ENCODE measurements at places on chromosomes 3 and 15. TPM values are rescaled to one million over a fixed set of nuclear protein-coding genes. Genes with fewer than 3 reads are reported as not detected.
A peak's percentile ranks its signal among the peaks of the same experiment; 100 is the strongest.

The EOMES gene
- 30.7 TPM for total RNA-seq

The SNX22 gene
- total RNA-seq = 1.1 TPM

DNA sequence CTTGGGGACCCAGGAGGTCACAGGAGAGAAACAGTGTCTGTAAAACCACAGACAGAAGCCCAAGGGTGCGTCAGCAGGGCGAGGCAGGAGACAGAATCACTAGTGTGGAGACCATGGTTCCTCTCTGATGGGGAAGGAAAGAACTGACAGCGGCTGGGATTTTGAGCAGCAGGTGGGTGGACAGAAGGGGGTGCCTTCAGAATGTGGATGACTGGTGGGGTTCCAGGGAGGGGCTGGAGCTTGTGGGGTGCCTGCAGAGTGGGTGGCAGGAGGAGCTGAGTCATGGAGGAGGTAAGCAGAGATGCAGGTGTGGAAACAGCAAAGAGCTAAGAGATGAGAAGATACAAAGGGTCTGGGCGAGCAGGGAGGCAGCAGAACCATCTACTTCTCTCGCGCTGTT is 124.2 kb downstream of the GABRB3 start:
- H3K27ac ChIP-seq = no peak overlapping the region
- no peak for DNase-seq
- H3K4me3 ChIP-seq = no peak overlapping the region
- H3K36me3 ChIP-seq = no peaks in the 10 kb centered on the region
- no peaks in the 10 kb centered on the region for H3K4me1 ChIP-seq

DNA sequence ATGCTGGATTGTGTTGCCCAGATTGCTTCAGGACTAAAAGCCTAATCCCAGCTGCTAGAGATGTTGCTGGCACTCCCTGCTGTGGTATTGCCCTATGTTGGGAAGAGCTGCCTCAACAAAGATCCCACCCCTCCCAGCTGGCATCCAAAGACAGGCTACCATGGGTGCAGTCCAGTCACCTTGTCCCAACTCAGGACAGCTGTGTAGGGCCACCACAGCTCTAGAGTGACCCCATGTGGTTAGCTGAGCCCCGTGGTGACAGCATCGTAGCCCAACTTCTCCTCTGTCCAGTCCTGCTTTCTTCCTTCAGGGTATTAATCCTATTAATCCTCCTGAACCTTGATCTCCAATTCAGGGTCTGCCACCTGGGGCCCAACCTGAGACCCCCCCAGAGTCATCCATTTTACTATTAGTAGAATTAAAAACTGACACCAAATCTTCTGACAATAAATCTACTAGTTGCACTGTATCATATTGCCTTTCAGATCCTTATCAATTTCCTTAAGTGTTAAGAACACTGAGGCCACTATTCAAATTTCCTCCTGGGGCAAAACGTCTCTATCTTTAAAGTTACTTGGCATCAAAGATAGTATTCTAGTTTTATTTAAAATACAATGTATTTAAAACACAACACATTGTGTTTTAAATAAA is 83.5 kb downstream of the AQP9 start:
- H3K4me1 ChIP-seq = no peaks in the 10 kb centered on the region
- no peak overlapping the region for H3K4me3 ChIP-seq
- H3K27ac ChIP-seq = no peak overlapping the region
- H3K27me3 ChIP-seq = peaks cover 20% of the 10 kb centered on the region
- no peak for DNase-seq
- no peaks in the 10 kb centered on the region for H3K36me3 ChIP-seq

GRCh38 chr15:93072011-93072410 is 17.0 kb downstream of the RGMA start:
- H3K36me3 ChIP-seq = no peaks in the 10 kb centered on the region
- peaks cover 50% of the 10 kb centered on the region for H3K27me3 ChIP-seq
- no peak overlapping the region for H3K27ac ChIP-seq
- peak overlapping the region; percentile 64 for H3K4me3 ChIP-seq
- DNase-seq = no peak

- peaks cover 15% of the 10 kb centered on the region for H3K4me1 ChIP-seq
- no peak for DNase-seq
- no peaks in the 10 kb centered on the region for H3K36me3 ChIP-seq
- no peak overlapping the region for H3K4me3 ChIP-seq
- no peak overlapping the region for H3K27ac ChIP-seq
These were observed 19.2 kb downstream of the PXYLP1 start for GRCh38 chr3:141250828-141251227.

Measured in activated T-helper 1 cell treated with anti-CD3 and anti-CD28 coated beads, Interleukin-12 subunit alpha, Interleukin-12 subunit beta, Interleukin-2, Interleukin-4 antibody, amounts not matched to agents 30 ng/mL and 10 ng/mL and 1 ng/mL, durations not matched to agents 14 hours and 24 hours and 36 hours (primary cell).